Bronchial smooth muscle cell (primary cell): ENCODE measurements at places on chromosomes 3 and 15. TPM values are rescaled to one million over a fixed set of nuclear protein-coding genes. Genes with fewer than 3 reads are reported as not detected.

Gene CGNL1
- 0.16 and 0.26 TPM in 2 replicates for total RNA-seq

Gene MAP3K13
- total RNA-seq, result 6.8 and 12.1 TPM in 2 replicates

Gene PDZRN3
- total RNA-seq, result 33.9 and 52.5 TPM in 2 replicates

Gene SLC22A13
- total RNA-seq, result under 0.01 and 0.09 TPM in 2 replicates

Gene GNAT1
- total RNA-seq, result not detected in 2 replicates

Gene P2RY1
- total RNA-seq, result 0.26 and 2.5 TPM in 2 replicates

Gene WDR72
- total RNA-seq, result not detected in 2 replicates

Gene AQP9
- not detected in 2 replicates for total RNA-seq

Gene EXD1
- total RNA-seq, result under 0.01 TPM in 1 of 2 replicates, not detected in the other

Gene CPLX3
- total RNA-seq, result under 0.01 TPM in 1 of 2 replicates, not detected in the other

Gene PIERCE2
- 0.60 and 0.95 TPM in 2 replicates for total RNA-seq

Gene LTK
- 0.17 and 0.63 TPM in 2 replicates for total RNA-seq

Gene HDC
- total RNA-seq, result not detected in 2 replicates
